ENCODE measurements at places on chromosomes 11 and 22.

DNA sequence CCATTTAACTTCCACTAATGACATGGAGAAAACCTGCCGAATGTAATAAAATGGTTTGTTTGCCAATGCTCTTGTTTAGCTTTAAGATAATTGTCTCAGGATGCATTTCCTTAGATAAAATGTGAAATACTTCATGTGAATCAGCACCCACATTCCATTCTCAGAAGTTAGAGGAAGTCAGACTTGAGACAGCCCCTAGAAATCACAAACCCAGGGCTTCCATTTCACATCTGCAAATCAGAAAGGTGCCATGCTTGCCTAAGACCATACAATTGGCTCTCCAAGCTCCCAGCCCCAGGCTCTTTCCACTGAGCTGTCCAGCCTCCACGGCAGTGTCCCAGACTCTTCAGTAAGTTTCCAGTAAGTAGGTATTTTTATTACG is 35.6 kb upstream of the ADORA2A start:
- no peak for DNase-seq

- no peak for DNase-seq
Measured at GRCh38 chr11:40328890-40329614, 1130.4 kb downstream of the LRRC4C start.

- DNase-seq = no peak
Measured at GRCh38 chr22:22201185-22201929, 43.2 kb upstream of the VPREB1 start.

- DNase-seq = no peak
Measured at GRCh38 chr11:32561835-32562234, 21.8 kb upstream of the EIF3M start.

- DNase-seq = no peak
Measured at GRCh38 chr22:44361391-44362126, 48.8 kb upstream of the SHISAL1 start.

- no peak for DNase-seq
Measured at GRCh38 chr11:17743808-17744119, 9.2 kb downstream of the KCNC1 start.

- no peak for DNase-seq
Measured at GRCh38 chr11:120132645-120133185, 5.2 kb downstream of the TRIM29 start.

DNA sequence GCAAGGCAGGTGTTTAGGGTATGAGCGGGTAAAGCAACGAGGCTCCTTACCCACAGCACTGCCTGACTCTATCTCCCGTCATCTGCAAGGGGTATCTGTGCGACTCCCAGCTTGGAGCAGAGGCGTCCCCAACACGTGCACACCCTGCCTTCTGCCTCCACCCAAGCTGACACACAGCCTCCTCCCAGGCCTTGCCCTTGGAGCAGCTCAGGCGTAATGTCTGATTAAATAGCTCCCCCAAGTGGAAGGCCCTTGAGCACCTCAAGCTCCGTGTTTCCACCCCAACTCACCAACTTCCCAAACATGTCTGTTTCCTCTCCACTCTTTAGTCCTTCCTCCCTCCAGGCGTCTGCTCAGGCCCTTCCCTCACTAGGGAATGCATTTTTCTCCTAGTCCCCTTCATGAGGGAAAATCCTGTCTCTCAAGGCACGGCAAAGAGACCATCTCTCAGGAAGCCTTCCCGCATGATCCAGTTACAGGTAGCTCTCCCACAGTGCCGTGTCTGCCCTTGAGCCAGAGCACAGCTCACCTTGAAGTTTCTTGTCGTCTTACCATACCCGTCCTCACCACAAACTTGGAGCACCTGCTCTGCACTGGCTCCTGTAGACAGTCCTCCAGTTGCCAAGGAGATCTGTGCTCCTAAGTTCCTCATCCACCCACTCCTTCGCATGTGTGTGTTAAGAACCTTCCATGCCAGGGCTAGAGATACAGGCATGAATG is 15.8 kb downstream of the CYB5R2 start:
- DNase-seq = no peak

DNA sequence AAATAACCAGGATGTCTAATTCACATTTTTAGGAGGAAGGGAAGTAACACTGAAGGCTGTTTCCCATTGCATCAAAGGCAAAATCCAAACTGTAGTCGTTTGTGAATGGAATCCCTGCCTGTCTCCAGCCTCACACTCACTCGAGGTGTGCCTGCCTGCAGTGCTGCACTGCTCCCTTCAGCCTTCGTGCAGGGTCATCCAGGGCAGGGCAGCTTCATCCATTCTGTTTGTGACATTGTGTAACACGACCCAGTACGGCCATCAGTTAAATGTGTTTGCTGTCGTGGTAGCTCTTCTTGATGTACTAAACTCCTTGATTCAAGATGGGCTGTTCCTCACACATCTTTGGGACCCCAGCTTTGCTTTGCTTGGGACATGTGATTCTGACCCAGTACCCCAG is 34.3 kb downstream of the LDLRAD3 start:
- DNase-seq = no peak

All from SK-N-MC (cell line).